ENCODE measurements at places on chromosomes 3 and 15.

DNA sequence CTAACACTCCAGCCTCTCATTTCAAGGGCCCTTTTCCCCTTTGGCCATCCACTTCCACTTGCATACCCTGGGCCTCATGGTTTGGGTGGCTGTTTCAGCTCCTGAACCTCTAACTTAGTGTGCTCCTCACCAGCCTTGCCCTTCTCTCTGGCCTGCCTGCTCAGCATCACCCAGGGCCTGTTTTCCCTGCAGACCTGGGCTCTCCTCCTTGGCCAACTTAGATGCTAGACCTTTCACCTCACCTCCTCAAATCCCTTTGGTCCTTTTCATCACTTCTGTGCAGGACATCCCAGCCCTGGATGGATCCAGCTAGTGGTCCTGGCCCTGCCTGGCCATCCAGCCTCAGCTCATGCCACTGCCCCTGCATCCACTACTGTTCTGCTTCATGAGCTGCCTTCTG, 95.4 kb downstream of the CACNA1D start:
- DNase-seq = peak; percentile 60

- DNase-seq = no peak
Measured at GRCh38 chr3:157239082-157239704, 79.2 kb upstream of the CCNL1 start.

DNA sequence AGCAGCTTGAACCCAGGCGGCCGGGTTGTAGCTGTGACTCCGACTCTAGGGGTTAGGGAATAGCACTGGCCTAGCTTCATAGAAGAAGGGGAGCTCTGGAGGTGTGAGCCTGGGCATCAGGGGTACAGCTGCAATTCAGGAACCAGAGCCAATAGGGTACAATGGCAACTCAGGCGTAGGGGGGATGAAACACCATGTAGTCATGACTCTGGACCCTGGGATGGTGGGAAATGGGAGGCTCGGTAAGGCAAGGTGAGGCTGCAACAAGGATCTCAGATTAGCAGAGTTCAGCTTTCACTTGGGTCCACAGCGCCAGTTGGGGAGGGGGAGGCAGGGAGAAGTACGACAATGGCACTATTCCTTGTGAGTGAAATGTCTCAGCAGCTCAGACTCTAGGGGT, 210.2 kb upstream of the LYSMD4 start:
- no peak for DNase-seq

GRCh38 chr15:60573936-60574335, 95.0 kb upstream of the ICE2 start:
- DNase-seq = no peak

- no peak for DNase-seq
Measured at GRCh38 chr15:51647128-51647562, 24.6 kb upstream of the DMXL2 start.

- no peak for DNase-seq
Measured at GRCh38 chr3:113844622-113845222, 6.1 kb downstream of the GRAMD1C start.

DNA sequence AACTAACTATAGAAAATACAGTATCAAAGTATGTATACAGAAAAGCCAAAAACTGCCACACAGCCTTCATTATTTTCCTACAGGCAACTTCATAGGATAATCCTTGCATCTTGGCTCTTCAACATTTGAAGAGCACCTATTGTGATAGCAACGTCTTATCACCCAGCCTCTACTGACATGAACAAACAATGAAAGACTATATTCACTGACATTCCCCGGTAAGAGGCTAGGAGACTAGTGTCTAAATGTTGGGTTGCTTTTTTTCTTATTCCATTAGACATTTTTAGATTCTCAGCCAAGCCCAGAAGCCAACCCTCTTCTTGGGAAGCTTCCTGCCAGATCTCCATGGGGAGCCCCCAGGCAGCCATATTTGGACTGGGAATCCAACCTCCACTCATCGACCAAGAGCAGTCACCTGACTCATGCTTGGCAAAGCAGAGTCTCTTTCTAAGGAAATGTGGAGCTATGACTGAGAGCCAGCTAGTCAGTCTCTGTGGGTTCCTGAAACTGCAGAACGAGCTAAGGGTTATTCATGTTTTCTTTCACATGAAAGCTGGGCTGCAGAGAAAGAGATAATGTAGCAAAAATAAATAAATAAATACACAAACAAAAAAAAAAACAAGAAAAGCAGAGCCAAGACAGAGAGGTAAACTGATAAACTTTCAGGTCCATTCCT, 227.5 kb downstream of the MAGI1 start:
- DNase-seq = no peak

GRCh38 chr3:46559091-46559704, 6.9 kb downstream of the LRRC2 start:
- no peak for DNase-seq

DNA sequence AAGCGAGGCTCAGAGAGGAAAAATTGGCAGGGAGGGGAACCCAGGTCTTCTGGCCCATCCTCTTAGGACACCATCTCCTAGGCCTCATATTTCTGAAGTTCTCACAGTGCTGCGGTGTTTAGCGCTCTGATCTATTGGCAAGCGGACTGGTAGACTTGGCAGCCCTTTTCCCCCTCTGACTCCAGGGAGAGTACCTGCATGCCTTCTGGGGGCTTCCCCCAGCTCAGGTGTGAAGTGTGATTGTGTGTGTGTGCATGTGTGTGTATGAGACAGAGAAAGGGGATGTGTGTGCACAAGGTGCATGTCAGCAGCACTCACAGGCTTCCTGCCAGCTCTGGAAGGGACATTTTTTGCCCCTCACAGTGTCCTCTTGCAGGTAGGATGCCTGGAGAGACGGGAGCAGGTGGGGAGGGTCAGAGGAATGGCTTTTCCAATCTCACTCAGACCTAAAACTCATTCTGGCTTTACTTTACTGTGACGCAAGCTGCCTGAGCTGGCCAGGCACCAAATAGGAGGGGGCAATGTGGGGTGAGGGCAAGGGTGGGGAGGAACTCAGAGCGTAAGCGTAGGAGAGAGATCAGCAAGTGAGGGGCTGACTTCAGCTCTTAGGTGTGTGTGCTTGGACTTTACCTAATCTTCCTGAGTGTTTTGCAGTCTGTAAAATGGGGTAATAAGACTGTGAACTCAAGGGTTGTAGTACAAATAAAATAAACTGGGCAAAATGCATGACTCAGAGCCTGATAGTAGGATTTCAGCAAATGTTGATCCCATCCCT, 4.0 kb upstream of the IL17RE start:
- DNase-seq = no peak

- no peak for DNase-seq
Measured at GRCh38 chr3:178778589-178778988, 242.4 kb downstream of the KCNMB2 start.

DNA sequence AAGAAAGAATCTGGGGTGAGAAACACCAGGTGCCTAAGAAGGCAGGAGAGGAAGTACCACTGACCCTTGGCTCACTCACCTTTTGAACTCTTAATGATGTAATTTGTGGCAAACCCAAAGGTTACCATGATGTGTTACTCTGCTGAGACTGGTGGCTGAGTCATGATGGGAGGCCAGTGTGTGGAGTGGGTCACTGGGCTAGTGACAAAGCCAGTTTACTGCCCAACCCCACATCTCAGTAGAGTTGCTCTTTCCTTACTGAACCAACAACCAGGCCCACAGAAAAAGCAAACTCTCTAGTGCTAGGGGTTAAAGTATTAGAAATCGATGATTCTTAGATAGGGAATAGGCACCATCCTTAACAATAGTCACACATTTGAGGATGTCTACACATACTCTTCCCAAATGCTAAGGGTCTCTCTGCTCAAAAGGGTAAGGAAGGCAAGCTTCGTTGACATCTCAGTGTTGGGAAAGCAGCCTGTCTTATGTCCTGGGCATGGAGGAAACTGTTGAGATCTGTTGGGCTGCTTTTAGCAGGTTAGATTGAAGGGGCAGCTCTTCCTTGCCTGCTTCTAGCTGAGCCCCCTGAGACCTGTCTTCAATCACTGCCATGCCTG, 3.1 kb downstream of the RBP2 start:
- DNase-seq = no peak

GRCh38 chr3:42680806-42681205, 4.5 kb upstream of the KLHL40 start:
- no peak for DNase-seq

- DNase-seq = no peak
Measured at GRCh38 chr3:141392897-141393734, 24.8 kb downstream of the ZBTB38 start.

GRCh38 chr3:45730409-45731154, 41.4 kb downstream of the SACM1L start:
- DNase-seq = no peak

DNA sequence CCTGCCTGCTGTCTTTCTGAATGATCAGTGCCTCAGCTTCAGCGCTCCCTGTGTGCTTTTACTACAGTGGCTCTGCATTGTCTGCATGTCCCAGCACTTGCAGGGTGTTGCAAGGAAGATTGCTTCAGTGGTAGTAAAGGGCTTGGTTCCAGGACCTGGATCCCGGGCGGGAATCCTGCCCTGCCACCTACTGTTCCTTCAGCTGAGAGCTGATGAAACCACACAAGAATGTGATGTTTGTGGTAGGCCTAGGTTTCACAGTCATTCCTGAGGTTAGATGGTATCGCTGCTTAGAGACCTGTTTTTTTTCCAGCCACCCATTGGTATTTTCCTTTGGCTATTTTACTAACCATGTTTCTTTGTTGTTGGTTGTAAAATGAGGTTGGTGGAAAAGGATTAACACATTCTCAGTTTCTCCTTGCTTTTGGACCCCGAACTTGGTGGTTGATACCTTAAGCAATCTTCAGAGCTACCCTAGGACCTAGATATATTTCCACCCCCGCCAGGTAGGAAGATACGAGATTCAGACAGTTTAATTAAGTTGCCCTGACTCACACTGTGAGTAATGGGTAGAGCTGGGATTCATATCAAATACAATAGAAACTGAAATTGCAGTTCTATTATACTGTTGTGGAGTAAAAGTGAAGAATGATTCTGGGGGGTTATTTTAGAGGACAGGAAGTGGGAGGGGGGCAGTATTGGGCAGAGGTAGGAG, 11.4 kb downstream of the GPR87 start:
- DNase-seq = peak; percentile 90

- DNase-seq = no peak
Measured at GRCh38 chr3:195587824-195588223, 4.1 kb upstream of the APOD start.

DNA sequence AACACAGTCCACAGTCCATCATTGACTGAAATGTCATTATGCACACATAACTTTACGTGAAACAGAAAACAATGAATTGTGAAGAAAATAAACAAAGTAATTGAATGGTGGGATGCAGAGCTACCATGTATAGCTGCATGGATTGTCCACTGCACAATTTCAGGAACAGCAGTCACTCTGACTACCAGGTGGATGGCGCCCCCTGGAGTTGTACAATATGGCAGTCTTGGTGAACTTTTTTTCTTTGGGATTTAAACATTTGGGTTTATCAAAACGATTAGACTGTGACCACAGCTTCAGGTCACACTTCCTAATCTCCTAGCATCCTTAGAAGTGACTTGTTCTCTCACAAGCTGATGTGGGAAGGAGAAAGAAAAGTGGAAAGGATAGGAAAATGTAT, 48.9 kb upstream of the TCF12 start:
- no peak for DNase-seq

DNA sequence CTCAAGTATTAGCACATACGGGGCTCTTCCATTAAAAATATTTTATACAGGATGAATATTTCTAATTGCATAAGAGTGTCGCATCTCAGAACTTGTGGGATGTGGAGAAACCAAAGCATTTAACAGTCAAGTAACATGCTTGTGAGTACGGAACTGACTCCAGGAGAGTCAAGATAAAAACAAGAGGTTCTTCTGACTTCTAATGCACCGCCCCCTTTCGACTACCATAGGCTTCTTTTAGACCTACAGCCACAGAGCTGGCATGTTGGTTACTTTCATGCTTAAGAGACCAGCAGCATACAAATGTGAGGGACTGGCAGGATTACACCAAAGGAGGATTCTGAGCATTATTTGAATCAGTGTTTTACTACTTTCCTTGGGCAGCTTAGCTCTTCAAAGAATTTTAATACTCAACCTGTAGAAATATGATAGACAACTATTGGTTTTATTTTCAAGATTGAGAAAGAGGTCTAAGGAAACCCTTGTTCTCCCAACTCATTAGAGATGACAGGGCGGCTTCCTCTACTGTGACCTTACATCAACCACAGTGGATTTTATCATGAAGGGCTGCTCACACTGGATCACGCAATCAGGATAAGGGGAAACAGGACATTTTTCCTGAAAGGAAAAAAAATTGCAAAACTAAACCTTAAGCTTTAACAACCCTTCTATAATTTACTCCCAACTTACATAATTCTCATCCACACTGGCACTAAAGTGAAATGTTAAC, 14.0 kb downstream of the ETV5 start:
- DNase-seq = no peak

GRCh38 chr15:29433507-29434248, 164.1 kb upstream of the NSMCE3 start:
- peak; percentile 18 for DNase-seq

GRCh38 chr3:29826712-29827111, 545.8 kb downstream of the RBMS3 start:
- no peak for DNase-seq

DNA sequence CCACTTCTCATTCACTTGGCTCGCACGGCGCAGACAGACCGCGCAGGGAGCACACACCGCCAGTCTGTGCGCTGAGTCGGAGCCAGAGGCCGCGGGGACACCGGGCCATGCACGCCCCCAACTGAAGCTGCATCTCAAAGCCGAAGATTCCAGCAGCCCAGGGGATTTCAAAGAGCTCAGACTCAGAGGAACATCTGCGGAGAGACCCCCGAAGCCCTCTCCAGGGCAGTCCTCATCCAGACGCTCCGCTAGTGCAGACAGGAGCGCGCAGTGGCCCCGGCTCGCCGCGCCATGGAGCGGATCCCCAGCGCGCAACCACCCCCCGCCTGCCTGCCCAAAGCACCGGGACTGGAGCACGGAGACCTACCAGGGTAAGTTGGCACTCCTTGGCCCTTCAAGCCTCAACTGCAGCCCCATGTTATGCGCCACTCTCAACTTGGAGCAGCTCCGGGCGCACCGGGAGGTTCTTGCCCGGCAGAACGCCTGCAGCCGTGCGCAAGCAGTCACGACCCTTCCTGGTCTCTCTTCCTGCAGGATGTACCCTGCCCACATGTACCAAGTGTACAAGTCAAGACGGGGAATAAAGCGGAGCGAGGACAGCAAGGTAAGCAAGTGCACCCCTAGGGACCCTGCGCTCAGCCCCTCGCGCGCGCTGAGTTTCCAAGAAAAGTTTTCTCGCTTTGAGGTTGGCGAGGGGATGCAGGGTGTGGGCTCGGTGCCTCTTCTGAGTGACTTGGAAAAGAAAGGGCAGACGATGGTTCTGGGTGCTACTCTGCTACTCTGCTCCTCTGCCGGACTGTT, at the start of gene BHLHE40:
Gene BHLHE40, plus strand, starts transcription at position 10 of the 801 bp plus-strand sequence. Its CDS starts 282 bp downstream, at position 292.
- no peak for DNase-seq

GRCh38 chr3:63015614-63016309, 140.5 kb upstream of the CADPS start:
- no peak for DNase-seq

- no peak for DNase-seq
Measured at GRCh38 chr3:173911446-173911845, 513.9 kb downstream of the NLGN1 start.

- DNase-seq = no peak
Measured at GRCh38 chr3:35931867-35932266, 292.5 kb downstream of the ARPP21 start.

- DNase-seq = no peak
Measured at GRCh38 chr3:56748663-56749231, 53.0 kb downstream of the ARHGEF3 start.

- DNase-seq = no peak
Measured at GRCh38 chr3:78724859-78725258, 1042.9 kb downstream of the ROBO1 start.

Data from vagina (tissue), 2 donors.